ENCODE measurements at places on chromosomes 13 and 19. TPM values are rescaled to one million over a fixed set of nuclear protein-coding genes. Genes with fewer than 3 reads are reported as not detected.

The FCAR gene
- not detected for total RNA-seq

The SSC5D gene
- total RNA-seq, result 0.33 TPM

The POLR2E gene
- total RNA-seq, result 201 TPM

The NLRP4 gene
- not detected for total RNA-seq

DNA sequence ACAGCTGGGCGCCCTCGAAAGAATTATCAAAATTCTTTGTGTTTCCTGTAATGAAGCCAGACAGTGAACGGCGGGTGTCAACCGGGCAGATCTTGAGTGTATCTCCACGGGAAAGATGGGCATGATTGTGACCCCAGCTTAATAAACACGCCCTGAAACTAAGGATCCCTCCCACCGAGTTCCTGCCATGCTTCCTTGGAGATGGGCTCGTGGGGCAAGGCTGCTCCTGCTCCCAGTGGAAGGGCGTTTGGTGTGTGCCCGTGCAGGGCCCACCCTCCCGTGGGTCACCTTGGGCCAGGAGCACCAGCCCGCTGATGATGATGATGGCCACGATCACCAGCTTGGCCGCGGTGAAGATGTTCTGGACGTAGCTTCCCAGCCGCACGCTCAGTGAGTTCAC is 7.4 kb downstream of the SLC7A9 start:
- DNase-seq, result no peak

GRCh38 chr19:325173-325936 is 19.2 kb downstream of the MIER2 start:
- DNase-seq, result no peak

- no peak for DNase-seq
Observed at GRCh38 chr19:28541602-28542393, 671.2 kb downstream of the UQCRFS1 start.

- DNase-seq, result no peak
Observed at GRCh38 chr19:17968362-17968761, 1.5 kb downstream of the KCNN1 start.

DNA sequence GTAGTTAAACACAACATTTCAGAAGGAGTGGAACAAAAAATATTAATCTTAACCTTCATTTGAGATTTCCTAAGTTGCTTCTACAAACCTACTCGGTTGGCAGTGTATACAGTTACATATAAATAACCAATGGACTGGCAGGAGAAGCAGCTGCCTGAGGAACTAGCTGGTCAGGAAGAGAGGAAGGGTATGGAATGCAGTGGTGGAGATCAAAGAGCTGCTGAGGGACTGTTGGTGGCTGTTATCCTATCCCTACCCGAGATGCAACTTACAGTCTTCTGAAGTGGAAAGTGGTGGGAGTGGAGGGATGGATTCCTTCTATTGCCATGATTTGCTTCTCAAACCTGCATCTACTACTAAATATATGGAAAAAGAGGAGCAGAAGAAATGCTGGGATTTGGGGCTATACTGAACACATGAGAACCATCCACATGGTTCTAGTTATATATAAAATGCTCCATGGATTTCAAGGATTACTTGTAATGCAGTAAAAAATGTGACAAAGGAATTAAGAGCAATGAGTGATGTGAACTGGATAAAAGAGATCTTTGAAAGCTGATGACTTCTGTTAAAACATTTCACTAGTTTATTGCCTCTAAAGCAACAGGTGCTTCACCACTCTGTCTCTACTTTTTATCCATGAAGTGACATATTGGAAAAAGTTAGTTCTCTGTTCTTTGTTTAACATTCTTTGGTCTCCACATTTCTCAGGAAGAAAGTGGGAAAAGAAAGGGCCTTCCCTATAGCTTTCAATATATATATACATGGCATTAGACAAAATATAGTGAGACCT is 29.9 kb downstream of the MICU2 start:
- no peak for DNase-seq

- DNase-seq, result peak; percentile 46
Observed at GRCh38 chr13:24271601-24272451, 37.6 kb upstream of the C1QTNF9 start.

GRCh38 chr13:23460921-23461320 is 27.4 kb upstream of the SACS start:
- no peak for DNase-seq

GRCh38 chr19:11264452-11265176 is 2.3 kb upstream of the DOCK6 start:
- DNase-seq, result no peak

GRCh38 chr13:40477623-40478608 is 188.5 kb downstream of the FOXO1 start:
- no peak for DNase-seq

DNA sequence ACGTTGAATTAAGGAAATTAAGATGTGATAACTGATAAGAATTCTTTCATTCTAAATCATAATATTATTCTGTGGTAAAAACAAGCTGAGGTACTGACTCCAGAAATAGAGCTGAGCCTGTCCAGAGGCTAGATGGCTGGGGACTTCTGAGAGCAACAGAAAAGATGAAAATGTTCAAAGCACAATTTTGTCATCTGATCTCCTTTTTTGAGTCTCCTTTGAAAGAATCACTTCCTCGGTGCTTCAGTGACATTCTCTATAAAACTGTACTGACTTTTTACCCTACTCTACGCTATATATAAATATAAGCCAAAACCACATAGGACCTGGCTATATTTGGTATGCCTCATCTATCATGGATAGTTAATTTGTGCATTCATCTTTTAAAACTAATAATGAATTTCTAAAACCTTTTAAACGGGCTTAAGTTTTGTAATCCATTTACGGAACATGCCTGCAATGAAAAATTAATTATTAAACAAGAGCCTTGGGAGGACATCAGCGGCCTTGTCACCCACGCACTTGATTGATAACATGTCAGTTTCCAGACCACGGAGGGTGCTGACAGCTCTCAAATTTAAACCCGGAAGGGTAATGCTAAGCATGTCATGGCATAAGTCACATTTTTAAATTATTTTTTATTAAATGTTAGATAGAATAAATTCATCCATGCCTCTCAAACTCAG is 235.5 kb downstream of the PCDH9 start:
- DNase-seq, result no peak

DNA sequence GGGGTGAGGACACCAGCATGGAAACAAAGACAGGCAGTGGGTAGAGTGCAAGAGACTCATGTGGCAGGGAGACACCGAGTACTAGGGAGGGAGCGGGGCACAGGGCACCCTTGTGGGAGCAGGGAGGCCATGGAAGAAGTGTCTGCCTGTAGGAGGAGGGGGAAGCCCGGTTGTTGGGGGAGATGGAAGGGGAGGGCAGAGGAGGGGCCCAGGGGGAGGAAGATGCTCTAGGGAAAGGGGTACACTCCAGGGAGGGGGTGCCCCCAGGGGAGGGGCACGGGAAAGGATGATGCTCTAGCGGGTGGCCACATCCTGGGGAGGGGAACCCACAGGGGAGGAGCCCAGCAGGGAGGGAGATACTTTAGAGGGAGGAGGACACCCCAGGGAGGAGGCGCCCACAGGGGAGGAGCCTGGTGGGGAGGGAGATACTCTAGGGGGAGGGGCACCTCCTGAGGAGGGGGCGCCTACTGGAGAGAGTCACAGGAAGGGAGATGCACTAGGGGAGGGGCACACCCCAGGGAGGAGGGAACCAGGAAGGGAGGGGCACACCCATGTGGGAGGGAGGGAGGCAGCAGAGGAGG is 24.9 kb downstream of the CPAMD8 start:
- DNase-seq, result no peak

GRCh38 chr13:99339736-99340397 is 32.7 kb upstream of the GPR183 start:
- DNase-seq, result peak; percentile 78

- no peak for DNase-seq
Observed at GRCh38 chr19:8481201-8481600, 21.2 kb downstream of the PRAM1 start.

DNA sequence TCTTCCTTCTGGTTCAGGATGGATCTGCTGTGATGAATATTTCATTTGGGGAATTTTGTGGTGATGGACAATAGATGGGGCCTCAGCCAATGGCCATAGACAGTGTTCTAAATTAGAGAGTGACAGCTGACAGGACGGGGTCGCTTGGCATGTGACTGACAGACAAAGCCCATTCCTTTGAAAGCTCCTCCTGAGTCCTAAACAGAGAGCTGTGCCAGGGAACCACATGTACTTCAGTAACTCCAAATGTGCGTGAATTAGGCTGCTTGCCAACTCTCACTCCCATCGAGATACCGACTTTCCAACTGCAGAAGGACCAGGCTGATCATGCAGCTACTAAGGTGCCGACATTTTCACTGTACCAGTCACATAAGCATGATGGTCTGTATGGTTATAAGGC is 187.7 kb downstream of the SHISA2 start:
- no peak for DNase-seq
